Naive B cell (primary cell): ENCODE measurements at places on chromosomes 4 and X.

DNA sequence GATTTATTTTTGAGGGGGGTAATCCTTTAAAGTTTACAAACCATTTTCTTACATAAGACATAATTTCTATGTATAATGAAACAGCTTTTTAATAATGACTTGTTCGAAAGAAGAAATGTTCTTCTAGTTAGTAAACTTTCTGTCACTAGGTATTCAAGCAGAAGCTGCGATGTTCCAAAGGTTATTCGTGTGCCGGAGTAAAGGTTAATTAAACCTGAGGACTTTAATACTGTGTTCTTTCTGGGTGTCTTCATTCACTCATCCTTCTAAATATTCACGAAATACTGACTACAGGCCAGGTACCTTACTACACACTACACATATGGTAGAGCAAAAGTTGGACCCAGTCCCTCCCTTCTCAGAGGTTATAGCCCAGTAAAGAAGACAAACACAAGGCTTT, 96.7 kb downstream of the NR3C2 start:
- H3K27ac ChIP-seq: no peak overlapping the region
- H3K27me3 ChIP-seq: no peaks in the 10 kb centered on the region
- DNase-seq: no peak

- no peaks in the 10 kb centered on the region for H3K4me1 ChIP-seq
- DNase-seq: no peak
- peaks cover 27% of the 10 kb centered on the region for H3K36me3 ChIP-seq
- no peak overlapping the region for H3K4me3 ChIP-seq
Observed at GRCh38 chr4:5700459-5700858, 7.9 kb downstream of the EVC2 start.

DNA sequence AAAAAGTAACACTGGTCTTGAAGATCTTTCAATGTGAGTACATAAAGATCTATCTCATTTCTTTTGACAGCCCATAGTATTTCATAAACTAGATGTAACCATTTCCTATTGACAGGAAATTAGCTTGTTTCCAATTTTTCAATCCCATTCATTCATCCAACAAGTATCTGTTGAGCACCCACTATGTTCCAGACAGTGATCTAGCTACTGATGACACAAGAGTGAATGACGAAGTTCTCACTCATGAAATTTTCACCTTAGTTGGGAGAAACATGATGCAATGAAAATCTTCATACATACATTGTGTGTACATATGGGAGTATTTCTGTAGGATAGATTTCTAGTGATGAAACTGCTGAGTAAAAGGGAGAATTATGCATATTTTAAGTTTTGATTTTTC, 1.7 kb downstream of the CD38 start:
- H3K4me1 ChIP-seq: peaks cover 55% of the 10 kb centered on the region
- DNase-seq: no peak
- H3K27ac ChIP-seq: peak overlapping the region; percentile 76
- no peaks in the 10 kb centered on the region for H3K27me3 ChIP-seq

GRCh38 chrX:70219938-70220764, 14.3 kb upstream of the AWAT1 start:
- DNase-seq: no peak
- peaks cover 5% of the 10 kb centered on the region for H3K27me3 ChIP-seq
- H3K4me3 ChIP-seq: no peak overlapping the region
- no peak overlapping the region for H3K27ac ChIP-seq

DNA sequence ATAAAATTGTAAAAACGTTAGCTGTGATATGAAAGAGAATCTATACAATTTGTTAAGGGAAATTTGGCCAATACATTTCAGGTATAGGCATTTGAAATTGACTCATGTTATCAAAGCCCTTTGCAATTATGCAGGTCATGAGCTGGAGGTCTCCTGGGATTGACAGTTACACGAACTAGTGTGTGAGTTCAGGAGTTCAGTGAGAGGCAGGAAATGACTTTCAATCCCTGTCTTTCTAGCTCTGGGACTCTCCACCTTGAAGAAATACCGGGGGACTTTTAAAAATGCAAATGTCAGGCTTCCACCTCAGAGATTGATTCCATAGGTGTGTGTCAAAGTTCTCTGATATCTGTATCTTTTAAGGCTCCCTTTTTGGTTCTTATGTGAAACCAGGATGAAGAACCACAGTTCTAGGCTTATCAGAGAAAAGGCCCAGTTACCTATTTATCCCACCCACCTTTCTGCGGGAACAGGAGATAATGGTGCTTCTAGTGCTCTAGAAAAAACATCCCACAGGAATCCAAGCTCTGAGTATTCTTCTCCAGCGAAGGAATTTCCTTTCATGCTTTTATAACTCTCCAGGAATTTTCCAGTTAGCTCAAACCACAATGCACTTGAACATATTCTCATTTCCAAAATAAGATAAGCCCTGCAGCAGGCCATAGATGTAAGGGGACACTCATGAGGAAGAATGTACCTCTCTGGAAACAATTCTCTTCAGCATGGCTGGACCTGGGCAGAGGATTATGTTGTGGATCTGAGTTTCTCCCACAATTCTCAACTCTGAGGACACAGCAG, 501.0 kb downstream of the IDS start:
- H3K36me3 ChIP-seq: no peaks in the 10 kb centered on the region
- H3K4me1 ChIP-seq: no peaks in the 10 kb centered on the region
- no peak overlapping the region for H3K4me3 ChIP-seq
- no peak overlapping the region for H3K27ac ChIP-seq
- H3K27me3 ChIP-seq: no peaks in the 10 kb centered on the region

DNA sequence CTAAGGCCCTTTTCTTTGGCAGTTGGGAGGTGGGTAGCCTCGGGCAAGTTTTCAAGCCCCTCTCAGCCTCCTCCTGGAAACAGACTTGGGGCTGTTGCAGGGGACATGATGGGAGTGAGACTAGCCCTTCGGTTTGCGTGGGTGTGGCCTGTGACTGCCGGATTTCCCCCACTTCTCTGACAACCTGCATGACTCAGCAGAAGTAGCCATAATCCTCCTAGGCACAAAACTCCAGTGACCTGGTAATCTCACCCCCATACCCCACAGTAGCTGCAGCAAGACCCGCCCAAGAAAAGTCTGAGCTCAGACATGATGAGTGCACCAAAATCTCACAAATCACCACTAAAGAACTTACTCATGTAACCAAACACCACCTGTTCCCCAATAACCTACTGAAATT, 433.7 kb upstream of the AMOT start:
- no peaks in the 10 kb centered on the region for H3K27me3 ChIP-seq
- no peak overlapping the region for H3K4me3 ChIP-seq
- H3K4me1 ChIP-seq: no peaks in the 10 kb centered on the region
- DNase-seq: no peak
- no peak overlapping the region for H3K27ac ChIP-seq

DNA sequence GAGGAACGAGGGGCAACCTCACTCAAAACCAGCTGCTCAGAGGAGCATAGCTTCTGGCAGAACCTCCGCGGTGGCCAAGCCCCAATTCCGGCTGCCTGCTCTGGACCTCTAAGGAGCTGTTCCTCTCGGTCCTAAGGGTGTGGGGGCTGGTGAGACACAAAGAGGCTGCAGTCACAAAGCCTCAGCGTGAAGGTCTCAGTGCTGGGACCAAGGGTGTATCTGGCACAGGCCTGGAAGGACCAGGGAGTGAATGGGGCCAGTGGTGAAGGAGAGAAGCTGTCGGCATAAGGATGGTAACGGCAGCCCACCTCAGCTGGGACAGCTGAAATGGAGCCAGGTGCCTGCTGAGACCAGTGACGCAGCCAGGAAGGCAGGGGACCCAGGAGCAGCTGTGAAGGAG, 5.3 kb downstream of the PDE6B start:
- no peak for DNase-seq
- H3K27ac ChIP-seq: no peak overlapping the region
- peaks cover 9% of the 10 kb centered on the region for H3K36me3 ChIP-seq
- H3K27me3 ChIP-seq: peaks cover 5% of the 10 kb centered on the region
- no peaks in the 10 kb centered on the region for H3K4me1 ChIP-seq
- no peak overlapping the region for H3K4me3 ChIP-seq

GRCh38 chr4:149426461-149426860, 389.2 kb downstream of the IQCM start:
- H3K4me1 ChIP-seq: no peaks in the 10 kb centered on the region
- H3K27me3 ChIP-seq: no peaks in the 10 kb centered on the region
- no peak for DNase-seq
- H3K4me3 ChIP-seq: no peak overlapping the region

DNA sequence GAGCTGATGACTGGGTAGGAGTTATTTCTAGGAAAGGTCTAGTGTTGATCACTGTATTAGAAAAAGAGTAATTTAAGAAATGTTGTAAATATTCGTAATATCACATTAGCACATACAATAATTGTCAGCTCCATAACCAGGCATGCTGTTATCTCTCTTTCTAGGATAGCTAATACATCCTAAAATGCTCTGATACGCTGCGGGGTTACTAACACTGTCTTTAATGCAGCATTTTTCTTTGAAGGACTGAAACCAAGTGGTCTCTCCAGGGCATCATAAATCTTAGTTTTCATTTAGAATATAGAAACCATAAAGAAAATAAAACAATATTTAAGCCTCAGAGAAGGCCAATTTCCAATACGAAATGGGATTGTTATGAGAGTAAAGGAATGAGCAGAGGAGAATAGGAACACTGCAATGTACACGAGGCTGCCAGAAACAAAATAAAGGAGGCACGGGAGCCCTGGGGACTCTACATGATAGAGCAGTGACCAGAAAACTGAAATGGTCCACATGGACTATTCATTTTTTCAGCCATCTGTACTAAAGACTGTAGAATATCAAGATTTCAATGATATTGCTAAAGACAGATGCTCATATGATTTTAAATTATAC, 1606.7 kb upstream of the AGA start:
- no peak overlapping the region for H3K27ac ChIP-seq
- no peaks in the 10 kb centered on the region for H3K36me3 ChIP-seq
- H3K4me3 ChIP-seq: no peak overlapping the region
- no peak for DNase-seq

- H3K36me3 ChIP-seq: no peaks in the 10 kb centered on the region
- peaks cover 4% of the 10 kb centered on the region for H3K4me1 ChIP-seq
- H3K27ac ChIP-seq: no peak overlapping the region
- H3K4me3 ChIP-seq: no peak overlapping the region
- DNase-seq: no peak
Observed at GRCh38 chrX:100695991-100696390, 35.9 kb downstream of the SYTL4 start.

DNA sequence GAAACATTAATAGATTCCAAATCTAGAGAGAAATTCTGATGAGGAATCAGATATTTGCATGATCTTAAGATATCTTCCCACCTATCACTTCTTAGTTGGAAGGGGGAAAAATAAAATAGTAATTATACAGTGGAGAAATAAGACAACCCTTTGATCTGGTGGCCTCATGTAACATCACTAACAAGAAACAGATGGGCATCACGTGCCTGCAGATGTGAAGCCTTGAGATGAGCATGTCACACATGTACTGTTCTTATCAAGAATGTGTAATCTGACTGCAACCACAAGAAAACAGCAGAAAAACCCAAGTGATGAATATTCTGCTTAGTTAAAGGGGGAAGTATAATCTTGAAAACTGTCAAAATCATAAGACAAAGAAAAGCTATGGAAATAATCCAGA, 31.4 kb upstream of the NKX6-1 start:
- no peak overlapping the region for H3K27ac ChIP-seq
- H3K27me3 ChIP-seq: peaks cover 22% of the 10 kb centered on the region
- DNase-seq: no peak
- no peak overlapping the region for H3K4me3 ChIP-seq
- no peaks in the 10 kb centered on the region for H3K36me3 ChIP-seq
- H3K4me1 ChIP-seq: no peaks in the 10 kb centered on the region

DNA sequence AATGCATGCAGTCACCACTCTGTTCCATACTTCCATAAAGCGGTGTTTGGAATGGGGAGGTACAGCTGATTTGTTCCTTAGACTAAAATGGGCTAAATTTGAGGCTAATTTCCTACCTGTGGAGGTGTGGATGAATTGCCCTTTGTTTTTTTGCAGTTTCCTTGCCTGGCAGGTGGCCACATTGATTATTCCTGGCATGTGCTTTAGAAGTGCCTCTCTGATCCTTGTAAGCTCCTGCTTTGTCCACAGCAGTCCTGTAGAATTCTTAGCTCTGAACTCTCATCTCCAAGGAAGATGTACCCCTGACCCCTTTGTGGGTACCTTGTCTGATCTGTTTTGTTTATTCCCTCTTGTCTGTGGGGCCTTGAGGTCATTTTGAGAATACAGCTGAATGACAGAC, 136.8 kb downstream of the ADGRL3 start:
- H3K4me3 ChIP-seq: no peak overlapping the region
- no peak overlapping the region for H3K27ac ChIP-seq
- H3K36me3 ChIP-seq: no peaks in the 10 kb centered on the region
- no peak for DNase-seq
- no peaks in the 10 kb centered on the region for H3K4me1 ChIP-seq

- no peaks in the 10 kb centered on the region for H3K36me3 ChIP-seq
- H3K4me3 ChIP-seq: no peak overlapping the region
- H3K4me1 ChIP-seq: no peaks in the 10 kb centered on the region
- no peak overlapping the region for H3K27ac ChIP-seq
- DNase-seq: no peak
Observed at GRCh38 chr4:54082168-54082567, 17.8 kb upstream of the CHIC2 start.
